Esophagus squamous epithelium (tissue), 5 donors: ENCODE measurements at places on chromosomes 3 and 15. TPM values are rescaled to one million over a fixed set of nuclear protein-coding genes. Genes with fewer than 3 reads are reported as not detected.

GRCh38 chr15:100966997-100967396, 47.8 kb downstream of the LRRK1 start:
- H3K36me3 ChIP-seq: no peaks in the 10 kb centered on the region
- no peak overlapping the region for H3K27ac ChIP-seq
- no peaks in the 10 kb centered on the region for H3K27me3 ChIP-seq
- no peak overlapping the region for H3K4me3 ChIP-seq
- H3K4me1 ChIP-seq: no peaks in the 10 kb centered on the region
- no peak for DNase-seq

DNA sequence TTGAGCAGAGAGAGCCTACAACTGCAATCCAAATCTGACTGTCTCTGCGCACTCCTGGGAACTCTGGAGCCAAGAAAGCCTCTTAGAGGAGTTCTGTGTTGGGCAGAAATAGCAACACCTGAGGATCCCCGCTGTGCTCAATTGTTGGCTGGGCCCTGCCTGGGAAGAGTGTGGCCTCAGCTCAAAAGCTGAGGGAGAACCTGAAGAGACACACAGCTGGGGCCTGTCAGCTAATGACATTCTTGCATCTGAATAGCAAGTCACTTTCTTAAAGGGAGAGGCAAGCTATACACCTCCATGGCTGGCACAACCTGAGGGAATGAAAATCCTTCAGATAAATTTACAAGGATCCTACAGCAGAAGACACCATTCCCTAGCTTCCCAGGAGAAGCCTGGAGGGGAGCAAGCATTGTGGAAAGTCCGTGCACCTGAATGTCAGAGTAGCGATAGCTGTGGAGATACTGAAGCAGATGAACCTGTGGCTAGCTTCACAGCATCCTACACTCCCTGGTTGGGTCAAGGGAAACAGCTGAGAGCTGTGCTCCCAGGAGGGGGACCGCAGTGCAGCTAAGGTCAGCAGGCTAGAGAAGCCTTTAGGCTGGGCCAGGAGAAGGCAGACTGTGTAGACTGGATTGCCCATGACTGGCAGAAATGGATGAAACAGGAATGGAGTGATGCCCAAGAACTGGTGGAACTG, 159.9 kb upstream of the PFN2 start:
- no peak overlapping the region for H3K4me3 ChIP-seq
- no peaks in the 10 kb centered on the region for H3K36me3 ChIP-seq
- H3K4me1 ChIP-seq: no peaks in the 10 kb centered on the region

DNA sequence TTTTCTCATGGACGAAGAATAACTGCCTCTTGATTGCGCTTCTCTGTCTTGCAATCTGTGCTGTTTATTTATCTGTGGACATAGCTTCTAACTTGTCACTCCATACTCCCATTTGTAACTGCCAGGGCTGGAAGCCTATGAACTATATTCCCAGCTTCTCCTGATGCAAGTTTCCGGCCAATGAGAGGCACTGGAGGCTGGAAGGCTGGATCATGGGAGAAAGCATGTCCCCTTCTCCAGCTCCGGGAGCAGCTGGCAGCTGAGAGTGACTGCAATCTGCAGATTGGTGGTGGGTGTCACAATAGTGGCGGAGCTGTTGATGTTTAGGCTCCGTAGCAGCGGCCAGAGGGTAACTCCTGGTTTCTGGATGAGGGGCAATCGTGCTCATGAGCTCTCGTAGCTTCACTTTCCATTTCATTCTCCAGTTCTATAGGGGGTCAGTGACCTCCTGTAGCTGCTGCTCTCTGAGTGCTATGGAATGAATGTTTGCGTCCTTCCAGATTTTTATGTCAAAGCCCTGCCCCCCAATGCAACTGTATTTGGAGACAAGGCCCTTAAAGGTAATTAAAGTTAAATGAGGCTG, 35.7 kb upstream of the PCSK6 start:
- H3K36me3 ChIP-seq: no peaks in the 10 kb centered on the region
- H3K27ac ChIP-seq: no peak overlapping the region
- H3K27me3 ChIP-seq: no peaks in the 10 kb centered on the region
- peaks cover 20% of the 10 kb centered on the region for H3K4me1 ChIP-seq
- no peak overlapping the region for H3K4me3 ChIP-seq

GRCh38 chr3:52872245-52872644, 25.1 kb downstream of the STIMATE start:
- no peaks in the 10 kb centered on the region for H3K4me1 ChIP-seq
- DNase-seq: no peak
- H3K36me3 ChIP-seq: no peaks in the 10 kb centered on the region
- no peak overlapping the region for H3K27ac ChIP-seq
- H3K4me3 ChIP-seq: no peak overlapping the region

DNA sequence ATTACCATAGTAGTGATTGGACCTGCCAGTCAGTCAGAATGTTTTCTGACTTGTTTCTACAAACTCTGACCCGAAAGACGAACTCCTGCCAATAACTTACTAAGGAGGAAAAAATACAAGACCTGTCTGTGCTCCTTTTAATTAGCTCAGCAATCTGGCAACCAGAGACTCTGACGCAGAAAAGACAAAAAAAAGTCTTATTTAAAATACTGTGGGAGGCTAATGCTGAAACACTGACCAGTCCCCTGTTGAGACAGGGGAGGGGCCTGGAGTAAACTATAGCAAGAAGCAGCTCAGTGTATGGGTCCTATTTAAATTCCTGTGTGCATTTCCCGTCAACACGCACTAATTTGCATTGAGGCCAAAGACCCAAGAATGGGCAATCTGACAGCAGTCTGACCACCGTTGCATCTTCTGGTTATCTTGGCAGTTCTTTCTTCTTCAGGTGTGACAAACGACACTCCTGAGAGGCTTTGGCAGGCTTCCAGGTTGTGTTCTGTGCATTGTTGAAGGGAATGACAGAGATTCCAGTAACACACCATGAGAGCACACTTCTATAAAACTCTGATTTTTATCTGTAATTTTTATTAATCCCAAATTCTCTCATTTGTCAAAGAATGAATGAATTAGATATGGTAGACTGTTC, 1114.3 kb downstream of the IGSF11 start:
- H3K27ac ChIP-seq: no peak overlapping the region
- no peaks in the 10 kb centered on the region for H3K4me1 ChIP-seq
- no peaks in the 10 kb centered on the region for H3K27me3 ChIP-seq
- H3K4me3 ChIP-seq: no peak overlapping the region
- H3K36me3 ChIP-seq: no peaks in the 10 kb centered on the region
- DNase-seq: no peak

GRCh38 chr3:167469381-167469780, 4.5 kb downstream of the SERPINI2 start:
- no peak for DNase-seq
- H3K27ac ChIP-seq: no peak overlapping the region
- no peaks in the 10 kb centered on the region for H3K27me3 ChIP-seq
- H3K4me1 ChIP-seq: no peaks in the 10 kb centered on the region

DNA sequence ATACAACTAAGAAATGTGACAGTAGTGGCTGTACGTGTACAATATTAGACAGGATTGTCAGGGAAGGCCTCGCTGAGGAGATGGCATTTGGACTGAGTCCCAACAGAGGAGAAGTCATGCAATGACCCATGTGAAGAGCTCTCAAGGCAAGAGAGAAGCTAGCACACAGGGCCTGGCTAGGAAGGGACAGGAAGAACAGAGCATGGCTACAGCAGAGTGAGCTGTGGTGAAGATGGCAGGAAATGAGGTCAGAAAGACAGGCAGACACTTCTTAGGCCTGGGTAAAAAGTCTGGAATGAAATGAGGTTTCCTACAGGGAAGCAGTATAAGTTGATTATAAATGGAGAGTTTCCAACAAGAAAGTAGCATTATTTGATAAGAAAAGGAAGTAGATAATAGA, 33.2 kb upstream of the LEKR1 start:
- H3K4me3 ChIP-seq: no peak overlapping the region
- H3K36me3 ChIP-seq: no peaks in the 10 kb centered on the region
- H3K27me3 ChIP-seq: no peaks in the 10 kb centered on the region
- H3K4me1 ChIP-seq: no peaks in the 10 kb centered on the region

DNA sequence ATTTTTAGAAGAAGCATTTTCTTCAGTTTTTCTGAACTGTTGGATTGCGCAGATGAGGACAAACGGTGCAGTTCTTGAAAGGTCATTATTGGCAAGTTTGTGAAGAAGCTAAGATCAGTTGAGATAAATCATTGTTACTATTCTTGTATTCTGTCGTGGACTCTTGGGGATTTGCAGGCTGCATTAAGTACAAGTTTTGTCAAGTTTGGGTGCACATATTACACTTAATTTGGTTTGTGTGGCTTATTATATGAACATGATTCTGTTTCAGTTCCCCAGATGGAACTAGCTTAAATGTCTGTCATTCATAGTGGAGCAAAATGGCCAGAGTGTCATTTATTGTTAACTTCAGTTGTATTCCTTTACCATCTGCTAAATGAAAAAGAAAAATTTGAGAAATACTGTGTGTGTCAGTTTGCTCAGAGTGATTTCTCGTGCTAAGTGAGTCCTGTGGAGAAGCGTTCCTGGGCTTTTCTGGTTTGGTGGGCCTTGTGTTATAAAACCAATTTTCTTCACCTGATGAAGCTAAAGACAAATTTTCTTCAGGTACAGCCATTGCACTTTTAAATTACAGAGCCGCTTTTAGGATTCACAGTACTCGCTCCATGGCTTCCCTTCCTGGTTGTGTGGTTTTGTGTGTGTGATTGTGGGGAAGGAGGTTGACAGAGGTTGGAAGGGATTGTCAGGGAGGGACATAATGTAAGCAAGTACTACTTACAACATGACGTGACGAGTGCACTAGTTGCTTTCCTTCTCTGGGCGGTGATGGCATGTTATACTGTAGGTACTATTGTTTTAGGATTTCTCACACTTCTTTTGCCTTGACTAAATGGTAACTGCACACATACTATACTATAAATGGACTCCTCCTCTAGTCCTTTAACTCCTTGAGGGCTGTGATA, 1.7 kb downstream of the AKAP13 start:
- H3K4me1 ChIP-seq: no peaks in the 10 kb centered on the region
- H3K27ac ChIP-seq: peak overlapping the region; percentile 96
- DNase-seq: no peak
- no peaks in the 10 kb centered on the region for H3K27me3 ChIP-seq

- no peak for DNase-seq
- H3K27me3 ChIP-seq: no peaks in the 10 kb centered on the region
- no peaks in the 10 kb centered on the region for H3K36me3 ChIP-seq
These were observed 3.9 kb upstream of the DNASE1L3 start for GRCh38 chr3:58214484-58215316.

DNA sequence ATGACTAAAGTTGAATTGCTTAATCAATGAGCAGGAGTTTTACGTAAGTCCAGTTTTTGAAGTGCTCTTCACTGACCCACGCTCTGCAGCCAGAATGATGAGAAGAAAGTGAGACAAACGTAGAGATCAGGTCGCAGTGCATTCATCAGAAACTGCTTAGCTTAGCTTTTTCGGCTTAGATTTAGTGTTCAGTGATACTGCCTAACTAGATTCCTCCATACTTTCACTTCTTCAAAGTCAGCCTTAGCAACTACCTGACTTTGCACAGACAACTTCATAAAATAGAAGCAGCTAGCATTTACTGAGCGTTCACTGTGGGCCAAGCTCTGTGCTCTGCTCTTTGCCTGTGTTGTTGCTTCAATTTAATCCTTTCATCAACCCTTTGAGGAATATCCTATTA, 116.1 kb downstream of the KCNH8 start:
- no peak overlapping the region for H3K4me3 ChIP-seq
- H3K4me1 ChIP-seq: no peaks in the 10 kb centered on the region
- no peaks in the 10 kb centered on the region for H3K36me3 ChIP-seq
- no peak overlapping the region for H3K27ac ChIP-seq
- DNase-seq: no peak
- H3K27me3 ChIP-seq: no peaks in the 10 kb centered on the region

- H3K4me3 ChIP-seq: no peak overlapping the region
- no peak for DNase-seq
- peaks cover 7% of the 10 kb centered on the region for H3K4me1 ChIP-seq
- H3K27ac ChIP-seq: no peak overlapping the region
- H3K27me3 ChIP-seq: no peaks in the 10 kb centered on the region
These were observed 137.0 kb upstream of the C2CD4B start for GRCh38 chr15:62301993-62302675.

DNA sequence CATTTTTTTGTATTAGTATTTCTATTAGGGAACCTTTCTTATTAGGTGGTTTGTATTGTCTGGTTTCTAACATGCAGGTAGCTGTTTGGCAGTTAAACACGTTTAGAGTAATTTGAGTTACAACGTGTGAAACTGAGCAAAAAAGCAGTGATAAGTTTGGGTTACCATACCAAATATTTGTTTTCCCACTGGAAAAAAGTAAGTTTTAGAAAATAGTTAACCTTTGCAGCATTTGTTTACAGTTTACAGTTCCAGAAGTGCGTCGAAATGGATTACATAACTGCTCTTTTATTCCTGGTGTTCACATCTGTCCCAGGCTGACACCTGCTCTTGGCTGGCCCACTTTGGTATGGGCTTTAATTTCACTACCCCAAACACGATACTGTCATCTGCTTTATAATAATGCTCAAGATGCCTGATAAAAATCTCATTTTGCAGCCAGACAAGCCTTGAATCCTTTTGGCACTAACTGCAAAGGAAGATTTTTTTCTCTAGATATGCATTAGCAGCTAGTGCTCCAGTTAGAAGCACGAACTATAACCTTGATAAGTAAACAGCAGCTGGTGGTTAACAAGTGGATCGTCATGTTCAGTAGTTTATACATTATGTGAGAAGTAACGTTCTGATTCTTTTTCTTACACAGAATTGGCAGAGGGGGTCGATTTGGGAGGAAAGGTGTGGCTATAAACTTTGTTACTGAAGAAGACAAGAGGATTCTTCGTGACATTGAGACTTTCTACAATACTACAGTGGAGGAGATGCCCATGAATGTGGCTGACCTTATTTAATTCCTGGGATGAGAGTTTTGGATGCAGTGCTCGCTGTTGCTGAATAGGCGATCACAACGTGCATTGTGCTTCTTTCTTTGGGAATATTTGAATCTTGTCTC, 5.3 kb downstream of the EIF4A2 start:
- H3K4me1 ChIP-seq: peaks cover 53% of the 10 kb centered on the region
- H3K4me3 ChIP-seq: no peak overlapping the region
- no peak for DNase-seq
- H3K27me3 ChIP-seq: no peaks in the 10 kb centered on the region

DNA sequence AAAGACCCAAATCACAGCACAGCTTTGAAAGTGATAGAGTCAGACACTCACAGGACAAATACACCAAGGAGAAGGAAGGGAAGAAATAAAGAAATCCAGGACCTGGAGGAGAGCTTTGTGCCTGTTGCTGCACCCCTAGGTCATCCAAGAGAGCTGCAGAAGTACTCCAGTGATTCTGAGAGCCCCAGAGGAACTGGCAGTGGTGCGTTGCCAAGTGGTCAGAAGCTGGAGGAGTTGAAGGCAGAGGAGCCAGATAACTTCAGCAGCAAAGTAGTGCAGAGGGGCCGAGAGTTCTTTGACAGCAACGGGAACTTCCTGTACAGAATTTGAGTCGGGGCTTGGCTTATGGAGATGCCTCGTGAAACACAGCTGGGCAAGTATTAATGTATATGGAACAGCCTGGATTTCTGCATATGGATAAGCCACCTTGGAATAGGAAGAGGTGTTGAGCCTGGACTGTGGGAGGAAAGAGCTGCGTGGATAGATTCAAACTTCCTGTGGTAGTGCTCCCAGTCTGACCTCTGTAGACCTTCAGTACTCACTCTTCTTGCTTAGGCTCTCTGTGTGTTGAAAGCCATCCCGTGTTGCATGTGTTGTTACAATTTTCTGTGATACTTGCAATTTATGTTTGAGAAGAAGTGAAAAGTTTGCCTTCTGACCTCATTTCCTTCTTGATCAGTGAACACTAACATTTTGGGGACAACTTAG, 6.1 kb downstream of the NGRN start:
- no peak for DNase-seq
- H3K4me3 ChIP-seq: no peak overlapping the region
- H3K27me3 ChIP-seq: no peaks in the 10 kb centered on the region
- peaks cover 27% of the 10 kb centered on the region for H3K36me3 ChIP-seq
- no peak overlapping the region for H3K27ac ChIP-seq
- H3K4me1 ChIP-seq: peaks cover 7% of the 10 kb centered on the region

GOLGA6A gene
- not detected for total RNA-seq

CLDN16 gene
- total RNA-seq: not detected
